T-helper 2 cell (primary cell): ENCODE measurements at places on chromosomes 3 and 15.

GRCh38 chr3:73215901-73216300, 154.4 kb downstream of the EBLN2 start:
- no peak for DNase-seq

- no peak for DNase-seq
Measured at GRCh38 chr3:138072796-138073195, 42.6 kb downstream of the DZIP1L start.

- DNase-seq, result no peak
Measured at GRCh38 chr3:40458473-40458872, 1.3 kb downstream of the RPL14 start.

- no peak for DNase-seq
Measured at GRCh38 chr15:73741321-73741836, 11.8 kb downstream of the INSYN1 start.

DNA sequence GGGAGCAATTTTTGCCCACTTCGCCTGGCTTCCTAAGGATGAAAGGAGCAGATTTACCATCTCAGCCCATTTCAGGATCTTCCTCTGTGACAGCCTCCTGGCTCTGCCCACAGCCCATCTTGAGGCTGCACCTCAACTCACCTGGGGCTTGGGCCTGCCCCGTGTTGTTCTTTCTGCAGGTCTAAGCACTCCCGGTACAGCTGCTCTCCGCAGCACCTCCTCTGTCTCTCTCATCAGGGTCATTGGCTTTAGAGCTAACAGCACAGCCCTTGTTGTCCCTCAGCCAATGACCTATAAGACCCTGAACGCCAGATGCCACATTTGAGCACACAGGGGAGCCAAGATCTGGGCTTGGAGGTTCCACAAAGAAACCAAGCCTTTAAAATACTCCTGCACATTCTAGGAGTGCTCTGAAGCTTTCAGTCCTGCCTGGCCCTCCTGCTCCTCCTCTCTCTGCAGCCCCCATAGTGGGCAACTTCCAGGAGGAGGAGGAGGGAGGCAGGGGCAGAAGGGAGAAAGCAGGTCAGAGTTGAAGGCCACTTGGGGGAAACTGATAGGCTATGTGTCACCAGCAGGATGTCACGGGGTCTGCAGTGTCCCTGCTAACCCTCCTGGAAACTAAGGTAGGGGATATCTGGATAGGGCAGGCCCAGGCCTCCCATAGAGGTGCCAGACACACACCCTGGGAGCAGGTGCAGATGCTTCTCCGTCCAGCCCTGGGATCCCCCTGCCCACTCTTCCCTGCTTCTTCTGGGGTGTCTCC, 115.6 kb downstream of the ETFA start:
- DNase-seq, result no peak

DNA sequence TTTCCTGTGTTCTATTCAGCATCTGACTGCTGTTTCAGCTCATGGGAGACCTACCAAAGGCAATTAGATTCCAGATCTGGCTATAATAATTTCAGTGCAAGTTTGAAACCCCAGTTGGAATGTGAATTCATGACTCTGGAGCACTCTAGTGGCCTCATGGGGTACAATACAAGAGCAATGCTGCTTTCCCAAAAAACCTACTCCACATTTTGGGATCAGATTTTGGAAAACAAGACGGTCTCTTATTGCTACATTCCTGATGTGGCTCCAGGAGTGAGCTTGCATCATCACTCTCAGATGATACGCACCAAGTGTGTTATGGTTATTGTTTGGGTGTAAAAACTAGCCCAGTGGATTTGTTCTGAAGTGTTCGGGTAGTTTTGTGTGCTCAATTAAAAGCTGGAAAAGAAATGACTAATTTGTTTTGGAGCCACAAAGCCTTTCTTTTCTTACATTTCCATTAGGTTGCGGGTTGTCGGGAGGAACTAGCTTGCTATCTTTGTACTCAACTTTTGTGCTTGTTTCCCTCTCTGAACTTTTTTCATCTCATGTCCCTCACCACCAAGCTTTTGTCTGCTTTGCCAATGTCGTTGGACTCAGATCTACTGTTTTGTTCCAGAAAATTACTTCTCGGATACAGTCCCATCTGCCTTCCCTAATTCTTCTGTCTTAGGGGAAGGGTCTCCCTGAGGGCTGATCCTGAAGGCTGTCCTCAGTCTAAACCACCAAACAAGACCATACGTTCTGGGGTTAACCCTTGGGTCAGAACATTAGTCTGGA, 272.1 kb downstream of the BBX start:
- no peak for DNase-seq

DNA sequence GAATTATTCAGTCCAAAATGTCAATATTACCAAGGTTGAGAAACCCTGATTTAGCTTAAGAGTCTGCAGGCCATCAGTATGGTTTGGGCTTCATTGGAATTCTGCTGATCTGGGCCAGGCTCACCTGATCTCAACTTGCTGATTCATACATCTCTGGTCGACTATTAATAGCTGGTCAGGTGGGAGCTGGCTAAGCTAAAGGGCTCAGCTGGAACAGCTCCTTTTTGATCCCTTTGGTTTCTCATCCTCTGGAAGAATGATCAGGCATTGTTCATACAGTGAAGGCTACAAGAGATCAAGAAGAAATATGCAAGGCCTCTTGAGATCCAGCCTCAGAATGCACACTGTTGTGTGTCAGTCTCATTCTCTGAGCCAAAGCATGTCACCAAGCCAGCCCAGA, 123.3 kb upstream of the MME start:
- DNase-seq, result no peak

DNA sequence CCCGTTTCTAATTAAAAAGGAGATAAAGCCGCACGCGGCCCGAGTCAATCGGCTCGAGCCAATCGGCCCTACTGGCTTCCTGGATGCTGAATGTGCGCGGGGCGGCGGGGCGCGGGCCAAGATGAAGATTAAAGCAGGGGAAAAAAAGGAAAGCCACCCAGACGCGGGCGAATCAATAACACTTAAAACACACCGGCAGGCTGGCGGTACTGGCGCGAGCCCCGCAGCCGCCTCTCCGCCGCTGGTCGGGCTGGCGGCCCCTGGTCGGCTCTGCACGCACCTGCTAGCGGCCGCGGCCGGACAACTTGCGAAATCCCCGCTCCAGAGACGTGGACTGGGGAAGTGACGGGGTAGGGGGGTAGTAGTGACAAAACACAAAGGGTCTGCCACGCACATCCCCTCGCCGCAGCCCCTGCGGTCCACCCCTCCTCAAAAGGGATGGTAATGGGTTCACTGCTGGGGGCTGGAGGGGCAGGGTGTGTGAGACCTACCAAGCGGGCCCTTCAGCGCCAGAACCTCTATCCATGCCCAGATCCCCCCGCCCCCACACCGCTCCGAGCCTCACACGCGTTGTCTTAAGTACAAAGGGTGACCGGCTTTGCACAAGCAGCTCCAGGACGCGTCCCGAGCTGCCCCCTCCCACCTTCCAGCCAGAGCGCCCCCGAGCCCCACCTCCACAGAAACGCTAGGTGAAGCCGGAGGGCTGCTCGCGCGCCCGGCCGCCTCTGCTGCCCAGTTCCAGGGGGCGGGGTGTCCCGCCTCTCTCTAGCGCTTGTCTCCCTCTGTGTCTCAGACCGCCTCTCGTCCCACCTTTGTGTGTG, 1.4 kb downstream of the WNT7A start:
- no peak for DNase-seq

- DNase-seq, result no peak
Measured at GRCh38 chr3:146314871-146315270, 64.0 kb upstream of the PLSCR4 start.

- no peak for DNase-seq
Measured at GRCh38 chr3:161203485-161204098, 17.5 kb upstream of the NMD3 start.

- DNase-seq, result no peak
Measured at GRCh38 chr3:147132168-147132567, 274.2 kb downstream of the ZIC4 start.

GRCh38 chr15:66698318-66698961, 3.6 kb upstream of the SMAD6 start:
- DNase-seq, result peak; percentile 27

DNA sequence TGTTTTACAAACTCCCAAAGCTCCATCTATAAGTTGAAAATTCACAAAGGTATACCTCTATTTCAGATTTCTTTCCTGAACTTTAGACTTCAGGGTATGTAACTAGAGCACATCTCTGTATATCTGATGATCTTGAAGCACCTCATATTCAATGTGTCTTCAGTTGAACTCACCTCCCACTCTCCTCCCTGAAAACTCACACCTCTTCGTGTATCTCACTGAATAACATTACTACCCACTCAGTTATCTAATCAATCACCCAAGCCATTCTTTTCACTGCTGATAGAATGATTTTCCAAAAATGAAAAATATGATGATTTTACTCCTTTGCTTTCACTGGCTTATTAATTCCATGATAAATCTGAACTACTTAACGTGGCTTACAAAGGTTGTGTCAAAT, 52.9 kb downstream of the GTPBP8 start:
- DNase-seq, result no peak

GRCh38 chr3:46024131-46024530, 3.2 kb downstream of the XCR1 start:
- no peak for DNase-seq

DNA sequence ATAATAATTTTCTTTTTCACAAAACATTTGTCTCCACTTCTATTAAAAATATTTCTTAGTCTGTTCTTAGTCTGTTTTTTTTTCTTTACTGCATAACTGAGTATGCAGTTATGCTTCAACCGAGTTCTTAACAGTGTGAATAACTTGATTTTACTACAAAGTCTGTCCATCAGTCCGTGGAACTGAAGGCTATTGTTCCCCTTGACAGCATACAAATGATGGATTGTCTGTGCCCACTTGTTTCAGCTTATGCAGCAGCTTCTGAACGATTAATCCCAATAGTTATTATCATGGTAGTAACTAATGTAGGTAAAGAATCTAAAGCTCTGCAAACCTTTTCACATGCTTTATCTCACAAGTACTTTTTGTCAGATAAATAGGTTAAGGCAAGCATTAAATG, 150.7 kb downstream of the SSR3 start:
- DNase-seq, result no peak

GRCh38 chr3:7547826-7548225, 686.9 kb downstream of the GRM7 start:
- no peak for DNase-seq

GRCh38 chr3:8470801-8471200, 30.8 kb upstream of the LMCD1 start:
- no peak for DNase-seq

GRCh38 chr3:110905121-110905520, 166.5 kb upstream of the NECTIN3 start:
- DNase-seq, result no peak

DNA sequence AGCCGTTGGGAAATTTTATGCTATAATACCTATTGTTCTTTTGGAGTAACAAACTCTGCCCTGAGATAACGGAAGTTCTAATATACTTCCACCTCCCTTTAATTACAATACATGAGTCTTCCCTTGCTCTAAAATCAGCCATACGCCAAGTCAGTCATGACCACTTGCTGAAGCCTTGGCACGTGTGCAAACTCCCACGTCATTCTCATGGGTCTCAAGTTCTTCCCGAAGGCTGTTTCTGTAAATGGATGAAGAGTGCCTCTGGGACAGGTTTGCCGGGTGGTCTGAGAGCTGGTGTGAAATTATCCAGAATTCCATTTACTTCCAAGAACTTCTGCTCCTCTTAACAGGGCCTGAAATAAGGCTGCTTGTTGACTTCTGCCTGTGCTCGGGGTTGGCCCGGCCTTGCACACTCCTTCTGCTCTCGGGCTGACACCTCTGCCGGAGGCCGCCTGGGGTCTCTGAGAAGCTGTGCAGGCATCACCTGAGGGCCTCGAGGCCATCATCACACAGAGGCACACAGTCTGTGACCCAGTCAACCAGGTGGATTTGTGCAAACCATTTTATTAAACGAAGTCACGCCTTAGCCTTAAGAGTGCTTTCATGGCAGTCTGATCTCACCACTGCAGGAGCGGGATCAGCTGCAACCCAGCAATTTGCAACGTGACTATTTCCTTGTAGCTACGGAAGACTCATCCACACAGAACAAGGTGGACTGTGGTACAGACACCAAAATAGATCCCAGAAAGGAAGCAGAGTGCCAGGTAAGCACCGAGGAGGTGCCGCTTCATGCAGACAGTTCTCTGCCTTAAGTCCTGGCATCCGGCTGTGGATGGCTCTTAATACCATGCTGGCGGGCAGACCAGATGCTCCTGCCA, 120.1 kb downstream of the ADAMTS17 start:
- DNase-seq, result no peak

- DNase-seq, result no peak
Measured at GRCh38 chr3:27166888-27167287, 202.3 kb downstream of the NEK10 start.

DNA sequence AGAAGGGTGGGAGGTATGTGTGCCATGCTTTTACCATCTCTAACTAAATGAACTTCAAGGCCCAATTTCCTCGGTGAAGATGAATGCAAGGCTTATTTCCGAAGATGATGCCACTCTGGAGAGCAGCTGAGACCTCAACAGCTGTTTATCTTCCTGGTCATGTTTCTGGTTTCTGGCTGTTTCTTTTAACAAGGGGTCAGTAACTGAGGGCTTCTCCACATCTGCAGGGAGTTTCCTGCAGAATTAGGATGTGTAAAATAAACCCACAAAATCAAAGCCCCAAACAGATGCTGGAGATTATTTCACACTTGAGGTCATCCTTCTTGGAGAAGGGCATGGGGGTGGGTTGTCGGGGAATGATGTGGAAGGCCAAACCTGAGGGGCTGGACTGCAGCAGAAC, 220.3 kb downstream of the THSD4 start:
- no peak for DNase-seq

GRCh38 chr15:77030928-77031375, 36.0 kb downstream of the PSTPIP1 start:
- no peak for DNase-seq

DNA sequence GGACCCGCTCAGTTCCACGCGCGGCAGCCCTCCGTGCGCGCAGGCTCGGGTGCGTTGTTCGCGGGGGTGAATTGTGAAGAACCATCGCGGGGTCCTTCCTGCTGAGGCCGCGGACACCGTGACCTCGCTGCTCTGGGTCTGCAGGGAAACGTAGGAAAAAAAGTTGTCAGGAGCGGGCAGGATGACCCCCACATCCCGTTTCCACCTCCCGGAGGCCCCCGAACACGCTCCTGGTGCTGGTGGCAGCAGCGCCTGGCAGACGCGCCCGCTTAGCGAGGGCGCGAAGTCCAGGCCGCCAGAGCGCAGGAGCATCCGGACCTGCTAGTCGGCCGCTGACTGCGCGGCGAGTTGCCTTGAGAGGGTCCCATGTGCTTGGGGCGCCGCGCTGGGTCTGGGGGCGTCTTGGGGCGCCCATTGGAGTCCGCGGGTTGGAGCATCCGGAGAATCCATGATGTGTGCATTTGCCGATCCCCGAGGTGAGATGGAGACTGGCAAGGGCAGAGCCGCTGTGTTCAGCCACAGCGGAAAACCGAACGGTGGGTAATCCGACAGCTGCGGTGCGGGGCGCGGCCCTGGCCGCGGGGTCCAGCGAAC, 520 bp downstream of the GREM1 start:
- no peak for DNase-seq
